ENCODE measurements at places on chromosomes 6 and 20. TPM values are rescaled to one million over a fixed set of nuclear protein-coding genes. Genes with fewer than 3 reads are reported as not detected.

Gene ZBTB22
- total RNA-seq: 15.0 TPM

Gene HUS1B
- 3.4 TPM for total RNA-seq

Gene SPATS1
- not detected for total RNA-seq

- no peak for DNase-seq
These were observed 54.1 kb downstream of the ELOVL5 start for GRCh38 chr6:53294611-53295010.

GRCh38 chr6:137795501-137795900 lies 71.6 kb upstream of the TNFAIP3 start:
- no peak for DNase-seq

GRCh38 chr6:139474145-139475108 lies 100.0 kb upstream of the CITED2 start:
- DNase-seq: no peak

GRCh38 chr6:130412556-130413290 lies 46.9 kb downstream of the TMEM200A start:
- DNase-seq: no peak

DNA sequence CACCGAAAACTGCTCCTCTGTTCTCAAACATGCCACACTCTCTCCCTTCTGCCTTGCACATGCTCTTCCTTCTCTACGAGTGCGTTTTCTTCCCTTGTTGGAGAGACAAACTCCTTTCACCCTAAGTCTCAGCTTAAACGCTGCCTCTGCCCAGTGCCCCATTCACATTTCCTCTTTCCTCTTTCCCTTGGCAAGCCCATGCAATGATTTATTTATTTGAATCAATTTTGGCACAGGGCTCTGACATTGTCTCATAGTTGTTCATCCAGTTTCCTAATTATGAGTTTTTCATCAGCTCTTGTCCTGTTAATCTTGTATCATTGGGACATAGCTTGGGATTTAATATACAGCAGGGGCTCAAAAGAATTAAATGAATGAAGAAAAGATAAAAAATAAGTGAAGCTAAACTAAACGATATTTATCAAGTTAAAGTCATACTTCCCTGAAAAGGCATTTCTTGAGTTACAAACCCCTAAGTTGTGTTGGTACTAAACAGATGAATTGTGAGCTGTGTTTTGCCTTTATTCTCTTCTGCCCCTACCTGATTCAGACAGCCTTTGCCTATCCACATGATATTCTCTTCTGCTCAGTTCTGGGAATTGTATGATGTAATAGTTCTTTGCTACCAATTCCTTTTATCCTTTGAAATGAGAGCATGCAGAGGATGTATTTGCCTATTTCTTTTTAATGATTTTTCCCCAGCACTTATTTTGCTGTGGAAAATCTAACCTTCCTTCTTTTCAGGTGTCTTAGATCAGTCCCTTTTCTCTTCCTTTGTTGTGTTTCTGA lies 704.4 kb downstream of the UTRN start:
- no peak for DNase-seq

DNA sequence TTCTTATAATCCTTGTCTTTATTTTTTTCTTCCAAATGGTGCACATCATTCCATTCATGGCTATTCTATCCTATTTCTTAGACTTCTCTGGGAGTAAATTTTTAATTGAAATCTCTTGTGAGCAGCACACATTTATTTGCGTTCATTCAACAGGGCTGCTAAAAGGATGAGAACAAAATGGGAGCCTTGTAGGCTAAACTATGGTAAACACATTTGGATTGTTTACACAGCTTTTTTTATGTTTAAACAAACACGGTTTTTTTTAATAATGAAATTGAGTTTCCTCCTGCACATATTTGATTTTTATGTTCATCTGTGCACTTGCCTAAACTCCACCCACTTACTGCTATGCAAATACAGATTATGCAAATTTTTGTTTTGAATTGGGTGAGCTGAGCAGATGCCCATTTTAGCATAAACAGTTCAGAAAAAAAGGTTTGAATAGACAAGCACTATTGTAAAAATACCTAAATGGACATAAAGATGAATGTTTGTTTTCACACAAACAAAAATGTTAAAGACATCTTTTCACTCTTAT lies 92.0 kb downstream of the OLIG3 start:
- DNase-seq: no peak

- no peak for DNase-seq
These were observed 8.7 kb upstream of the GTF3C6 start for GRCh38 chr6:110949679-110950285.

DNA sequence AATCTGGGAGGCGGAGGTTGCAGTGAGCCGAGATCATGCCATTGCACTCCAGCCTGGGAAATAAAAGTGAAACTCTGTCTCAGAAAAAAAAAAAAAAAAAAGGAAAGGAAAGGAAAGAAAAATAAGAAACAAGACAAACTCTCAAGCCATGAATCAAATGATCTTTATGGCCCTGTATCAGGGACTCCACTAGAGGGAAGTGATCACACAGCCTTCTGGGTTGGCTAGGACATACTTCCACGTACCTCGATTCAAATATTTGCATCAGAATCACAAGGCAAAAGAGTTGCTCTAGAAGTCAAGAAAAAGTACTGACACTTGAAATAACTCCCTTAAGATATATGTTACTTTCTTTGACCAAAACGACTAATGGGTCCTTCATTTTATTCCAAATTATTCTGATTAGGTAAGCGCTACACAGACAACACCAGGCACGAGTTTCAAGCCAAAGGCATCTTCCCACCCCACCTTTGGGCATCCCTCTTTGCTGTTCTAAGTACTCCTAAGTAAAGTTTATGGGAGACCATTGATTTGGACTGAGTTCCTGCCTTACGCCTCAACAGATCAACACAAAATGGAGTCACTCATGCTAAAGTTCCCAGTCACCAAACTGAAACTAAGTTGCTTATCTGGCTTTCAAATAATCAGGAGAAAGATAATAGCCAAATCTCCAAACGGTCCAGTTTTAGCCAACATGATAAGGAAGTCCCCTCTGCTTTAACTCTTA lies 77.5 kb upstream of the NT5E start:
- no peak for DNase-seq

DNA sequence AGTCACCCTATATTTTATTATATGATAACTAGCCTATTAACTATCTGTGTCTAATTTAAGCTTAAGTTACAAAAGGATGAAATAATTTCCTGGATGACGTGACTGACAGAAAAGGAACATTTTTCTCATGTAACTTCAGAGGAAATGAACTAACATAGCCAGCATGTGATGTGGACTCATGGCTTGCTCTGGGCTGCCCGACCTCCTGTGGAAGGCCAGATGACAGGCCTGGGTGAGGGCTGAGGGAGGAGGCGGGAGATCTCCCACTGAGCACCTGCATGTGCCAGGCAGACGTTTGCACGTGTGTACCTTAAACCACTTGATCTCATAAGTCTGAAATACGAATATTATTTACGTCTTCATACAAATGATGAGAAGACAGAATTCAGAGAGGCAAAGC lies 321.1 kb downstream of the SYNE1 start:
- DNase-seq: no peak

DNA sequence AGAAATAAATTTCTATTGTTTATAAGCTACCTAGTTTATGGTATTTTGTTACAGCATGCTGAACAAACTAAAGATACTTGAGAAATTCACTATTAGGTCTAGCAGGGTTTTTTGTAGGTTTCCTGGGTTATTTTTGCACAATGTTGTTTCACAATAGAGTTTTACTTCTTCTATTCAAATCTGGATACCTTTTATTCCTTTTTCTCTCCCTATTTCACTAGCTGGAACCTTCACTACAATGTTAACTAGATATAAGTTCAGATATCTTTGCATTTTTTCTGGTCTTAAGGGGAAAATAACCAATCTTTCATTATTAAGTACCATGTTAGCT lies 237.7 kb upstream of the CITED2 start:
- DNase-seq: no peak

DNA sequence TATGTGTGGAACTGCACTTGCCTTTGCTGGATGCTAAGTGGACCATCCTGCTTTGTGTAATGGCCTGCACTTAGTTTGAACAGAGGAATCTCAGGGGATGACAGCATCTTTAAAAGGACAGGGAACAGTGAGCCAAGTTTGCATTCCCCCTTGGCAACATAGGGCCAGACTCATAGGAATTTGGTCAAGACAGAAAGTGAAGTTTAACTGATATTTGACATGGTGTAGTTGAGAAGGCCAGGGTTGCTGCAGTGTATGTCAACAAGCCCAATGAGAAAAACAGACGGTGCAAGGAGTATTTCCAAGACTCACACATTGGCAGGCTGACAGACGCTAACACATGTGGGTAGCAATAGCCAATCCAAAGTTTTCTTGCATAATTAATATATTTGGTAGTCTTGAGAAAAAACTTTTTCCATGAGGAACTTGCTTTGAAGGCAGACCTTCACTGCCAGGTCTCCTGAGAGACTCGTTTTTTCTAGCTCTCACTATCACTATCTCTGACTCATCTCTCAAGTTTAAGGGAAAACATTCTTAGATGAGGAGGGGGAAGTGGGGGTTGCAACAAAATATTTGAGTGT lies 213.8 kb downstream of the IBTK start:
- DNase-seq: no peak

- DNase-seq: no peak
These were observed 29.7 kb downstream of the RREB1 start for GRCh38 chr6:7137335-7138045.
